PC-9 (cell line): ENCODE measurements at places on chromosomes 2 and 18.

- no peak for DNase-seq
Measured at GRCh38 chr2:77713412-77713811, 191.2 kb upstream of the LRRTM4 start.

GRCh38 chr2:144429396-144430112, 90.4 kb downstream of the ZEB2 start:
- DNase-seq: no peak

DNA sequence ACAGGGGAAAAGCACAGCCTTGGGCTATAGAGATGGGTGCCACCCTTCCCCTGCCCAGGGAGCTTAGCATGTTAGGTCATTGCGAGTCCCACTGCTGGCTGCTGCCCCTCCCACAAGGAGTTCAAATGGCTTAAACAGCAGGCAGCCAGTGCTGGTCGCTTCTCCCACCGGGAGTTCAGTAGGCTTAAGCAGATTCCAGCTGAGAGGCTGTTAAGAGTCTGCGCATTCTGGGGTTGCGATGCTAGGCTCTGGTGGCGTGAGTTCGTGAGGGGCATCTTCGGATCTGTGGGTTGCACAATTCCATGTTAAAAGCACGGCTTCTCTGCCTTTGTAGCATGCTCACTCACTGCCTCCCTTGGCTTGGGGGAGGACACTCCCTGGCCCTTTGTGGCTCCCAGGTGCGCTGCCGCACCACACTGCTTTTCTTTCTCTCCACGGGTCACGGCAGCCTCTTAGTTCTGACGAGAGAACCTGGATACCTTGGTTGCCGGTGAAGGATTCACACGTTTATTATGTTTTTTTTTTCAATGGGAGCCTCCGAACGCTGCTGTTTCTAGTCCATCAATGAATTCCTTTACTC, 93.2 kb downstream of the UNC80 start:
- DNase-seq: no peak

DNA sequence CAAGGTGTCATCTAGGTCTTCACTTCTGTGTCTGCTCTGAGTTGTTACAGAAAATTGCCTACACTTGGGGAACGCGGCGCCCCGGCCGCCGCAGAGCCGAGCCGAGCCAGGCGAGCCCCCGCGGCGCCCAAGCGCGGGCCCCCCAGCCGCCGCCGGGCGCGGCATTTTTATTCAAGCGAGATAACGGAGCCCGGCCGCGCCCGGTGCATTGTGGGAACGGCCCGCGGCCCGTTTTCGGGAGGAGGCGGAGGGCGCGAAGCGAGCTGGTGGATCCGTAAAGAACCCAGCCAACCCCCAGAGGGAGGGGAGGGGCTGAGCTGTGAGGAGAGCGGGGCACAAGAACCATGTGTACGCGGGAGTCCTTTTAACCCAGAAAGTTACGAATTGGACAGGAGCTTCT, 191.8 kb downstream of the FTCDNL1 start:
- DNase-seq: no peak

DNA sequence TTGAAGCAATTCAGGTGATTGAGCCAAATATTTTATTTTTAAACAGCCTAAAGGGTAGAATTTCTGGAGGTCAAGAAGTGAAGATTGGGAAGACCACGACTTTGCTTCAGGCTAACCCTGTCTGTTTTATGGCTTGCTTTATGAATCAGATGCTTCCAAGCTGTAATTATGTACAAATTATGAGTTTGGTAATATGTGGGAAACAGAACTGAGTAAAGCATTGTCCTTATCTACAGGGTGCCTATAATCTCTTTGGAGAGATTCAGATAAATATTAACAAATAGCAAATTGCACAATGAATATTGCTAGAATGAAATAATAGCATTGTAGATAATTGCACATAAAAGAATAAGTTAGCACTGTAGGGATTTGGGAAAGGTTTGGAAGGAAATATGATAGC, 539.4 kb upstream of the CDH2 start:
- DNase-seq: no peak

- DNase-seq: peak; percentile 8
Measured at GRCh38 chr2:88500691-88501090, 48.2 kb upstream of the FOXI3 start.

DNA sequence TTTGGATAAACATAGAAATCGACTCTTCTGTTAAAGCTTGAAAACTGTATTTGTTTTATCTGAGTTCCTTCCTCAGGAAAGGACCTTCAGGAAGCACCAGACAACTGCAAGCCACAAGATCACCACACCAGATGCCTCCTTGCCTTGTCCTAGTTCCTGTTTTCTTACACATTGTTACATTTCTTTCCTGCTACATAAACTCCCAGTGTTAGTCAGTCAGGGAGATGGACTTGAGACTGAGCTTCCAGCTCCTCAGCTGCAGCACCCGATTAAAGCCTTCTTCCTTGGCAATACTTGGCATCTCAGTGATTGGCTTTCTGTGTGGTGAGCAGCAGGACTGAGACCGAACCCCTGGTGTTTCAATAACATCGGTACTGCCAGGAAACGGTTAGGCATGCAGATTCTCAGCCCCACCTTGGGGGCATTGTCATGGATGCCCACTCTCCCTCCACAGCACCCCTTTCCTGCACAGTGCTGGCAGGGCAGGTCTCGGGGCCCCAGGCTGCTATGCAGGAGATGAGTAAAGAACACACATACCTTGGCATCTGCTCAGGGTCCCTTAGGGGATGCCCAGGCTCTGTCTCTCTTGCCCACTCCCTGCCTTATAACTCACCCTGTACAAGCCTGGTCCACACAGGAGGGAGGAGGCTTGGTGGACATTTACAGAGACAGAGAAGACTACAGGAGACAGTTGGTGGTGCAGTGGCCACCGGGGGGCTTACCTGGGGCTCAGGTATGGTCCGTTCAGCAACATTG, 32.6 kb downstream of the ANKMY1 start:
- DNase-seq: no peak

DNA sequence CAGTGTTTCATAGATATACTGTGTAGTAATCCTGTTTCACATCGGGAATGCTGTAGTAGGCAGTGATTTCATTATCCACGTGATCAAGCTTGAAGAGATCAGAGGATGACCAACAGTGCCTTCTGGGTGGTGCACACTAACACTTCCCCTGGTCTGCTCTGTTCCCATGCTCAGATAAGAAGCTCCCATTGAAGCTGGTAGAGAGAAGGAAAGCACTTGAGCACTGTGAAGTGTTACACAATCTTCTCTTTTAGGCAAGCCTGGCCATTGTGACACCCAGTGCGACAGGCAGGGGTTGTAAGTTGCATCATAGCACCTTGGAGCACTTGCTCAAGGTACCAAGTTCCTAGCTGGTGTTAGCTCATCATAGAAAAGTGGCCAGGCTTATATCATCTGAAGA, 30.6 kb upstream of the GPD2 start:
- no peak for DNase-seq

DNA sequence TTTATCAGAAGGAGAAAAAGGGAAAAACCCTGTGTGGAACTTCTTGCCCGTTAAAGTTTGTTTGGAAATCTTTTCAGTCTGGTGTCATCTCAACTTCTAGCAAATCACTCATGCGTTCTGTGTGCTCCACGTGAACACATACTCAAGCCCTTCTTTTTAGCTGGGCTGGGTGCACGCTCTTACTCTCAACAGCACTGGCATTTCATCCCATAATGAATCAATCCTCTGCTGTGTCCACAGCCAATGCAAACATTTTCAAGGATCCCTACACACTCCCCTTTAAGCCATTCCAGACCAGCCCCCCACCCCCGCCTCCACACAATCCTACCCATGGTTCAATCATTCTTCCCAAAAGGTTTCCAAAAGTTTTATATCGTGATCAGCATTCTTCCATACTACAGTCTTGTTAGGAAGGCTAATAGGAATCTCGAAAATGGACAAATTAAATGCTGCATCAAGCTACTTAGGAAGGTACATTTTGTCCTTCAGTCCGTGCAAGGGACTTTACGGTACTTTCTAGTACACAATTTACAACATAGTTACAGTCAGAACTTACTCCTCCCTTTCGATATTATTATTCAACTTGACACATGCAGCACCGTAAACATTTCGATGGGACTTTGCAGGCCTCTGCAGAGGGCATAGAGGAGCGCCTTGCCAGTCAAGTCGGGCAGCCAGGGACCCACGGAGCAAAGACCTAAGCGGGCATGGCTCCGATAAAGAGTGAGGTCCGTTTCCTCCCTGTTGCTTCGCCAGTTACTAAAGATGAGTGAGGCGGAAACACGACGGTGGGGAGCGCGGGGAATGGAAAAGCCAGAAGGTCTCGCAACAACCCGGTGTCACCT, 1.4 kb downstream of the PTGR3 start:
- DNase-seq: no peak

- peak; percentile 52 for DNase-seq
Measured at GRCh38 chr2:210584834-210585233, 28.4 kb downstream of the CPS1 start.

- DNase-seq: no peak
Measured at GRCh38 chr2:206918263-206918662, 21.1 kb upstream of the CPO start.

GRCh38 chr18:40088130-40088529, 1866.9 kb upstream of the PIK3C3 start:
- no peak for DNase-seq

DNA sequence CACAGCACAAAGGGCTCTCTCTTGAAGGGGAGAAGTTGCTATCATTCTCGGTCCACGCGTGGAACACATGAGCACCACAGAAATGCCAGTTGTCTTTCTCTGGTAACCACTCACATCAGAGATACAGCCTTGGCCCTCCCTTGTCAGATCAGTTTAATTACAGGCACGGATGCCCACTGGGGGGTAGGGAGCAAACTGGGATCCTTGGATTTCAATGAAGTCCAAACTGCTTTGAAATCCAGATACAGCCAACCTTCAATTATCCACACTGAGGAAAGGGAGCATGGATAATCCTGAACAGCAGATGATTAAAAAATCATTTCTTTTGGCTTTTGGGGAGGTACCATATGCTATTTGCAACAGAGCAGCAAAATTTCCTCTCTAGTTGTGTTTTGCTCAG, 63.7 kb upstream of the DAPL1 start:
- no peak for DNase-seq

- no peak for DNase-seq
Measured at GRCh38 chr2:138922973-138923563, 142.9 kb upstream of the NXPH2 start.

DNA sequence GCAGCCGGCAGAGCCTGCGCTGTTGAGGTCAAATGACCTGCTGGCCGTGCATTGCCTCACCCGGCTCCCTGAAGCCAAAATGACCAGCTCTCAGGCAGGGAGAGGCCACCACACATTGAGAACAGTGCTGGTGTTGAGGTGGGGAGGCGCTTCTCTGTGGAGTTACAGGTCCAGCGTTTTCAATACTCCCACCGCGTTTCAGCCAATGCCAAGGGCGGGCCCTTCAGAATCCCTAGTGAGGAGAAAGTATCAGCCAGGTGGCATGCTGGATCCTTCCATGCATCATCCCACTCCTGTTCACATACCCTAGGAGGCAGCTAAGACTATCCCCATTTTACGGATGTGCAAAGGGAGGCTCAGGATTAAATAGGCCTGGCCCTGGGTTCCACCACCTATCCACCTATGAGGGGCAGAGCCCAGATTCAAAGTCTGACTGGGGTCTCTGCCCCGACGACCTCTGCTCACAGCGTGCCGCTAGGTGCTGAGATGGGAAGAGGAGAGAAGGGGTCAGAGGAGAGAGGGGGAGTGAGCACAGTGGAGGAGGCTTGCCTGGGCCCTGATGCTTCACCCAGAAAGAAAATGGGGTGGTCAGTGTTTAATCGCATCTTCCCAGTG, 137.6 kb upstream of the ID2 start:
- DNase-seq: no peak

- DNase-seq: no peak
Measured at GRCh38 chr2:120283649-120284048, 31.0 kb downstream of the RALB start.

GRCh38 chr18:48127606-48128005, 197.1 kb upstream of the SMAD2 start:
- no peak for DNase-seq

DNA sequence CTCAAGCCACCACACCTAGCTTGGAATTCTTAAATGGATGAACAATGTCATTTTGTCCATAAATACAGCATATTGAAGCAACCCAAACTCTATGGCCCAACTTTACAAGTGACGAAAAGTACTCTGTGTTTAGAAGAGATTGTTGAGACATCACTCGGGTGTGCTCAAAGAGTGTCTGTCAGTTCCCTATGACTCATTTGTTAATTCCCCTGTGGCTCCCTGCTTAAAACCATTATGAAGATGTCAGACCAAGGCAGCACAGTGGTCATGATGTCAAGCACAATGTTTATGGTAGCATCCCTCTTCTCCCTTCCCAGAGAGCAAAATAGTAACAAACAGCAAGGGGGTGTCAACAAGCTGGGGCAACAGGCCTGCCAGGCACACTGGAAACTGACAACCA, 3.0 kb downstream of the LYG1 start:
- DNase-seq: no peak

- DNase-seq: no peak
Measured at GRCh38 chr2:164625378-164625971, 4.2 kb upstream of the GRB14 start.

GRCh38 chr2:230777721-230778120, 65.1 kb downstream of the CAB39 start:
- peak; percentile 87 for DNase-seq

DNA sequence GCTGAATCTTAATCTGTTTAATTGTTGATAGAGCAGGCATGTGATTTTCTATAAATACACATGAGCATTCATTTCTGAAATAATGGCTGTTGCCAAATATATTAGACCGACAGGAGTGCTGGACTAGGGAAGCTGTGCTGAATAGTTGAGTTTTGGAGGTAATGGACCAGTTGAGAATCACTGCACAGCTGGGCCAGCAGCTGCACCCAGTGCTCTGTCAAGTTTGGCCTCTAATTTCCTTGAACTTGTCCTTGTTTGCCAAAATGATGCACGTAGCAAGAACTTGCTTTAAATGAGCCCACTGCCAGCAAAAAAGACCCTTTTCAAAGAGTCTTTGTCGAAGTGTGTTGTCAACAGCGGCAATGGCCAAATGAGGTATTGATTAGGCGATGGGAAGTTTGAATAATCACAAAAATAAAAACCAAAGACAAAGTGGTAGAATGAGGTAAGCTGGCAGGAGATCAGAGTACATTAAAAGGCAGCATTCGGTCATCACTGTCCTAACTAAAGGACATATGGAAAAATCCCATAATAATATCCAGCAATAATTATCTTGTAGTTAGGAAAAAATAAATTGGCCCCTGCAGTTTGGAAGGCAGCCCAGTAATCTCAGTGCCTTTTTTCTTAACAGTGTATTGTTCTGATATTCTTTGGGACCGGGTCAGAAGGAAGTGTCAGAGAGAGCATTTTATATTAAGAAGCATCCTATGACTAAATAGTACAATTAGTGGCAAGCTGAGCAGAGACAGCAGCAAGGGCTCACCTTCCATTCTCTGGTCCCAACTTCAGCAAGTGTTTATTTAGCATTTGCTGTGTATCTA, 126.2 kb downstream of the RAPGEF4 start:
- DNase-seq: no peak

DNA sequence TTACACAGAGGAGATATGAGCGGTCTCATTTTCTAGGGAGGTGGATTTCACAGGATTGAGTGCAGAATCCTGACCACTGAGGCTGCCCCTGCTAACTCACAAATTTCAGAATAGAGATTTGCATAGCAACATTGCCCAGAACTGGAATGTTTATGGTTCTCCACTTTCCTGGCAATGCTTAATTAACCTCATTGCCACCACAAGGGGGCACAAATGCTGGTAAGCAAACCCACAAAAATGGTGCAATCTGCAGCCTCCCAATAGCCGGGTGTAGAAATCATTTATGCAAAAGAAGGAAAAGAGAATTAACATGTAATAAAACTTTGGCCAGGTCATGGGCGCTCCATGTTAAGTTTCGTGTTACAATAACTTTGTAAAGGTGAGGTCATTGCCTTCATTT, 112.4 kb downstream of the CYRIA start:
- DNase-seq: peak; percentile 41

GRCh38 chr2:167946441-167946841, 301.0 kb downstream of the STK39 start:
- no peak for DNase-seq
